ENCODE measurements at places on chromosomes 1 and 21.
A peak's percentile ranks its signal among the peaks of the same experiment; 100 is the strongest.

DNA sequence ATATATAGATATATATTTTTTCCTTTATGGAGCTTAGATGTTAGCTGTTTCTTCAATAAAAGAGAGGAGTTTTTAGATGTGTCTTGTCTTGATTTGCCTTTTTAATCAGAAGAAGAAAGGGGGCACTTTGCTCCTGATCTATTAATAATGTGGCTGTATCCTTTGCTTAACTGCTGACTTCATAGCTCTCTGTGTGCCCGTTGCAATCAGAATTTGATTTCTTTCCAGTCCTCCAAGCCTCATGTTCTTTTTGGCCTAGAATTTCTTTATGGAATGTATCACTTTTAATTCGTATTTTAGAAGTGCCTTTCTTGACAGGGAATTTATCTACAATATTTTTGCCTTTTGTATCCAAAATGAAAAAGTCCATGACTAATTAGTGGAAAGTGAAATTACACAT lies 85.3 kb downstream of the C1orf21 start:
- DNase-seq: no peak

DNA sequence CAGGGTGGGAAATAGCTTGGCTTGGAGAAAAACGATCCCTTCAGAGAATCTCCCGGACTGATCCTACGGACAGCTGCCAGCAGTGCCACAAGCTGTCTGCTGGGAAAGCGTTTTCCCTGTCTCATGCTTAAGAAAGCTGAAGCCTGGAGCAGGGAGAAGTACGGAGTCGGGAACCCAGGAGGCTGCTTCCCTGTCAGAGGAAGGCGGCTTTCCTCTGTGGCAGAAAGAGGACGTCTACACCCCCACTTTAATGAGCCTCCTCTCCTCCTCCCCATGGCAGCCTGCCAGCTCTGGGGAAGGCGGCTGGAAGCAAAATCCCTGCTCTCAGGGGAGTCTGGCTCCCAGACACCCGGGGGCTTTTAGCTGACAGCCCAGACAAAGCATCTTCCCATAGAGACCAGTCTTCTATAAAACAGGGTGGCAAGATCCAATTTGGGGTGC lies 7.3 kb downstream of the KIF21B start:
- DNase-seq: peak; percentile 63

DNA sequence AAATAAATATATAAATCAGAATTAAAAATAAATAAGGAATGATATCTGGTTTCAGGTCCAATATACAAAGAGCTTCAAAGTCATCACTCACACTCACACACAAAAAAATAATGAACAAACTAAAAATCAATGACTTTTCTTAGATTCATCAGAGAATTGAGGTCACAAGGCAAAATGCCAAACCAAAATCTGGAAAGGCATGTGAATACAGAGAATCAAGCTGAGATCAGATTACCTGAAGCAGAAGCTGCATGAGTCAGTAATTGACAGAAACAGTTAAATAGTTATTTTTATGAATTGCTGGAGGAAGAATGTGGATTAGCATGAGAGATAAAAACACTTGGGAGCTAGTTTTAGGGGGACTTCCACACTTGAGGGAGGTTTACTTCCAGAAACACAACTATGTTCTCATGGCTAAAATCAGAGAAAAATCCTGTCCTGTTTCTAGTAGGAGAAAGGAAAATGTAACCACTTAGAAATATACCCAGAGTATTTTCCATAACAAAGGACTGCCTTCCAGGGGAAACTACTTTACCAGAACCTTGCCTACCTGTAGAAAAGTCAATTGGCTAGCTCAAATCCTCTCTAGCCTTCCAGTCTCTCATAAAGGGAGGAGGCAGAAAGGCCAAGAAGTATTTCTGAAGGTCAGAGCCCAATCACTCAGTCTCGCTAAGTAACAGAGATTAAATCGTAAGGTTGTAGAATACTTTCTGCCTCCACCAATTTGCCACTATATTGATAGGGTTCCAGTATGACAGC lies 536.6 kb upstream of the NR5A2 start:
- DNase-seq: peak; percentile 89

DNA sequence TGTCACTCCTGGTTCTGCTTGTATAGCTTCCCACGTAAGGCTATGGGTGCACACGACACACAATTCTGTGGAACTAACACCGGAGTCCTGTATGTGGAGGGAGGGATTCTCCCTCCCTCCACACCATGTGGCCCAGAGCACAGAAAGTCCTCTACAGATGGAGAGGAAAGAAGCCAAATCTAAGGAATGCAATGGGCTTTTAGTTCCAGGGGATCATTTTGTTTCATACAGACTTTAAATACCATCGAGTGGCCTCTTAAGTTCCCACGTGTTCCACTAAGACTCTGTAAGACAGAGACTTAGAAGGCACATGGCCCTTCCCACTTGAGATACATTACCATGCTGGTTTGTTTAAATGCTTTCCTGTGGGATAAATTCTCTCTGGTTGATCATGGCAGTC lies 156.0 kb downstream of the TGFB2 start:
- DNase-seq: peak; percentile 53

DNA sequence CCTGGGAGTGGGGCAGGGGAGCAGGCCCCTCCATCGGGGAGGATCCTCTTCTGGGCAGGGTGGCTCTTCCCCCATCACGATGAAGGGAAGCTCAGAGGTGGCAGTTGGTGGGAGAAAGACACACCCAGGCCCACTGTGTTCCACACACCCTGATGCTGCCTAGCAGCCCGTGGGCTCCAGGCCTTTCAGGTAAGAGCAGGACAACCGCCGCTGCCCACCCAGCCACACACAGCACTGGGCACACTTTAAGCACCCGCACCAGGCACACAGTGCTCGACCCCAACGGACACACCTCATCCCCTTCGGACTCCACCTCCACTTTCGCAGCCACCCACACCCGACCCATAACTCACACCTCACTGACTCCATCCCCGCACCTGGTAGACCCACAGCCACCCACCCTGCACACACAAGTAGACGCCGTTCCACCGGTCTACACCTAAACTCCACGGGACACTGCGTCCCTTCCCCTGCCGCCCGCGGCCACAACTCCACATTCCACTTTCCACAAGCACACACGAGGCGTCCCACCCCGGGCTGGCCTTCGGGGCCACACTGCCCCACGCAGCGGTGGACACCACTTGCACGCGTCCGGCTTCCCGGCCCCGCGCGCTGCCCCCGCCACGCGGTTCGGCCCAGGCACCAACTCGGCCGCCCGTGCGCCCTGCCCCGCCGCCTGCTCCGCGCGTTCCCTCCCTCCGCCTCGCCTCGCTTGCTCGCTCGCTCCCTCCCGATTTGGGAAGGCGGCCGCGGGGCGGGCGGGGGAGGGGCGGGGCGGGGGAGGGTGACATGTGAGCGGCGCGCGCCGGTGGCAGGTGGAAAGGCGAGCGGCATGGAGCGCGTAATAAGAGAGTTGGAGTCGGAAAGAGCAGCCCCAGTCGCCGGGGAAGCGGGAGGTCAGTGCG lies at the start of gene KCNQ4:
KCNQ4 (plus strand) TSS at position 787 of the 905 bp plus-strand sequence. CDS start 307 bp downstream, outside the sequence.
- DNase-seq: no peak

GRCh38 chr21:36162631-36163030 lies 6.0 kb downstream of the DOP1B start:
- DNase-seq: no peak

DNA sequence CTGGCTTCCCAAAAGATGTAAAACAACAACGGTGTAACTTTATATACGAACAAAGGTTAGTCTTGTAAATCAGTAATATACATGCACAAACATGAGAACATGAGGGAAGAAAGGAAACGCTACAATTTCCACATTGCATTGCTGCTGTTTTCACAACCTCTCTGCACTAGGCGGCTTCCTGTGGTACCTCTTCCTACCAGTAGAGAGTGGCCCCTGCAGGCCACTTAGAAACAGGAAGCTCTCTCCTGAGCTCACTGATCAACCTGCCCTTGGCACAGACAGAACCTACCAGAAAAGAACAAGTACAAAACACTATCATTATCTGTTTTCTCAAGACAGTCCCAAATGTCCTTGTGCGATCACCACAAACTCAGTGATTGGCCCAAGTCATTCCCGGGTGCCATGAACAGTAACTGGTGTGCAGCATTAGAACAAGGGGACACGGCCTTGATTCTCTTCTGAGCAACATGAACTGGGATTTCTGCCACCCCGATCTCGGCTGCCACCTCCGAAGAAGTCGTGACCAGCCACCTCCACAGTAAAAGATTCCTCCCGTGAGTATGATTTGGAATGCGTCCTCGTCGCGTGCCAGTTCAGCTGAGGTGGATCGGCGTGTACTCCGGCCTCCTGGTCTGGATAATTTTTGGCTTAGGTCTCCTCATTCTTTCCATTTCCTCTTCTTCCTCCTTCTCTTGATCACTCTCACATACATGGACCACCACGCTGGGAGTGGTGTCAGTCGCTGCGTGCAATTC lies 5.7 kb upstream of the KCNE1 start:
- no peak for DNase-seq

- DNase-seq: no peak
Measured at GRCh38 chr1:119662034-119662437, 14.0 kb upstream of the ZNF697 start.

GRCh38 chr1:114353262-114353661 lies 157.7 kb downstream of the TRIM33 start:
- DNase-seq: peak; percentile 91

DNA sequence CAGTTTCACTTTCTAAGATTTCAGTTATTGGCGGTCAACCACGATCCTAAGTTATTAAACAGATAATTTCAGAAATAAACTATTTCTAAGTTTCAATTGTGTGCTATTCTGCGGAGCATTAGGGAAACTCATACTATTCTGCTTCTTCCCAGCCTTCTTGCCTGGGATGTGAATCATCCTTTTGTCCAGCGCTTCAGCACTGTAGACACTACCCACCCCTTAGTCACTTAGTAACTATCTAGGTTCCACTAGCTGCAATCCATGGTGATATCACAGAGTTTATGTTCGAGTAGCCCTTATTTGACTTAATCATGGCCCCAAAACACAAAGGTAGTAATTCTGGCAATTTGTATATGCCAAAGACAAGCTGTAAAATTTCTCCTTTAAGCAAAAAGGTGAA lies 279.9 kb upstream of the ADAMTS5 start:
- DNase-seq: peak; percentile 53

DNA sequence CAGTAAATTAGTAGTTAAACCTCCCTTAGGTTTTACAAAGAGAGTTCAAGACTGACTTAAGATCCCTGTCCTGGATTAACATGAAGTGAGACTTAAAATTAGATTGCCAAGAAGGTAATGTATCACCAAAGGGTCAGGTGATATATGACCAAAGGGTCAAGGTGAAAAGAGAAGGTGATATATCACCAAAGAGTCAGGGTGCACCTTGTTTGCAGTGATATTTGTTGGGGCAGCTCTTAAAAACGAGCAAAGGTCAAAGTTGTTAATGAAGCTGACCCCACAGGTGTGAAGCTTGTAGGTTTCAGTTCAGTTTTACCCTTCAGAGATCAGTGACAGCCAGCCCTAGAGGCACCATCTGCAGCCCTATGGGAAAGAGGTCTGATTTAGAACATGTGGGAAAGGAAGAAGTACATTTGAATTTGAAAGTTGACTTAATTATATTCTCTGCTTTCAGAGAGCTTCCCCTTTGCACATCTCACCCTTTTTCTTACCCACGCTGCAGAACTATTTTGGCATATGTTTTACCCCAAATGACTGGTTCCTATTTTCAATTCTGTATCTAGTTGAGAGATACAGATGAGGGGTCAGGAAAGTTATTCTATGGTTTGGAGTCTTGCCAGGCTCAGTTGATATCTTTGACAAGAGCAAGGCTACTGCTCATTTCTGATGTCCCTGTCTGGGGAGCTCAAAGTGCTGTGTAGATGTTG lies 170.8 kb downstream of the S1PR1 start:
- no peak for DNase-seq

- DNase-seq: no peak
Measured at GRCh38 chr1:143736562-143736961, 235.2 kb downstream of the FAM72C start.

DNA sequence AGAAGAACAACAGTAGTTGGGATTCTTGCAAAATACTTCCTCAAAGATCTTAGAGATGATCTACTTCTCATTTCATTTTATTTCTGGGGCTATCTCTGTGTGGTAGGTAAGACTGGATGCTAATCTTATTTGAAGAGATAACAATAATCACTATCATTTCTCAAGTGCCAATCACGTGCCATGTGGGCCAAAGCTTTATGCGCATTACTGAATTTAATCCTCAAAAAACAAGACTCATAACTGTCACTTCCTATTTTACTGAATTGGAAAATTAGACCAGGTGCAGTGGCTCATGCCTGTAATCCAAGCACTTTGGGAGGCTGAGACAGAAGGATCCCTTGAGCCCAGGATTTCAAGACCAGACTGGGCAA lies 121.7 kb downstream of the KCNN3 start:
- DNase-seq: no peak

DNA sequence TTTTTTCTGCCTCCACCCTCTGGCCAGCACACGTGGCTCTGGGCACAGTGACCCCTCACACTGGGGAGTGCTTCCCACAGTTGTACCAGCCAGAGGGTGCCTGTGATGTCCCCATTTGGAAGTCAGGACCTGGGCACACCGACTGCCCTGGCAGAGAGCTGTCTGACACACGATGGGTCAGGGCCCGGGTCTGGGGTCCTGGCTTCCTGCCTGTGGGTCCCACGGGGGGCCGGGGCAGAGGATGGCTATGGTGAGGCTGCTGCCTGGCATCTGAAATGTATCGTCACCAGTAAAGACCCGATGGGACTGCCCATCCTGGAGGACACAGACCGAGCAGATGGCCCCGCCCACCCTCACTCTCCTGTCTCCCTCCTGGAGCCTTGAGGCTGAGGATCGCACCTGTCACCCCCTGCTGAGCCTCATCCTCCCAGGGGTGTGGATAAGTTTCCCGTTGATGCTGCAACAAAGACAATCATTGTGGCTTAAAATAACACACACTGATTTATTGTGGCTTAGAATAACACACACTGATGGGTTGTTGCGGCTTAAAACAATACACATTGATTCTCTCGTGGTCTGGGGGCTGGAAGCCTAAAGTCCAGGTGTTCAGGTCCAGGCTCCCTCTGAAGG lies 88.8 kb upstream of the TTC34 start:
- no peak for DNase-seq

- DNase-seq: peak; percentile 93
Measured at GRCh38 chr21:37060296-37060695, 12.6 kb downstream of the PIGP start.

- no peak for DNase-seq
Measured at GRCh38 chr1:35577071-35577998, 4.2 kb downstream of the TFAP2E start.

GRCh38 chr1:164969253-164969652 lies 387.3 kb downstream of the LMX1A start:
- DNase-seq: no peak

DNA sequence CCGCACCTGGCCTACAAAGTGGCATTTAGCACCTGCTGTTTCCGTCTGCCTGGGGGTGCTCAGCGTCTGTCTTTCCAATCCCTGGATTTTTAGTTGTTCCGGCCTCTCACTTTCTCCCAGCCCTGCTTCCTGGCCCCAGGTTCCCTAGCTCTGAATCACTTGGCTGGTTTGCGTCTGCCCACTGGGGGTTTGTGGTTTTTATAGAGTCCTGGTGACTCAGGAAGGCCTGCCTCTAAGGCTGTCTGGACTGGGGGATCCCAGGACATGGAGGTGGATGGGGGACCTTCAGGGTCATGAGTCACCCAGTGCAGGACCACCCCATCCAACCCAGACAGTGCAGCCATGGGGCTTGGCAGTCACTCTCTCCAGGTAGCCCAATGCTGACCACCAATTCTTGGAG lies 53.5 kb downstream of the MRPL37 start:
- DNase-seq: peak; percentile 95

GRCh38 chr1:28890435-28890834 lies 23.9 kb upstream of the EPB41 start:
- DNase-seq: no peak

Measured in fibroblast of upper back skin (primary cell).